ENCODE measurements at places on chromosomes 3 and 15. TPM values are rescaled to one million over a fixed set of nuclear protein-coding genes. Genes with fewer than 3 reads are reported as not detected.

GRCh38 chr3:52730681-52731080 is 24.8 kb downstream of the SPCS1 start:
- DNase-seq = no peak

The GOLGA8K gene
- 0.47 TPM for total RNA-seq

DNA sequence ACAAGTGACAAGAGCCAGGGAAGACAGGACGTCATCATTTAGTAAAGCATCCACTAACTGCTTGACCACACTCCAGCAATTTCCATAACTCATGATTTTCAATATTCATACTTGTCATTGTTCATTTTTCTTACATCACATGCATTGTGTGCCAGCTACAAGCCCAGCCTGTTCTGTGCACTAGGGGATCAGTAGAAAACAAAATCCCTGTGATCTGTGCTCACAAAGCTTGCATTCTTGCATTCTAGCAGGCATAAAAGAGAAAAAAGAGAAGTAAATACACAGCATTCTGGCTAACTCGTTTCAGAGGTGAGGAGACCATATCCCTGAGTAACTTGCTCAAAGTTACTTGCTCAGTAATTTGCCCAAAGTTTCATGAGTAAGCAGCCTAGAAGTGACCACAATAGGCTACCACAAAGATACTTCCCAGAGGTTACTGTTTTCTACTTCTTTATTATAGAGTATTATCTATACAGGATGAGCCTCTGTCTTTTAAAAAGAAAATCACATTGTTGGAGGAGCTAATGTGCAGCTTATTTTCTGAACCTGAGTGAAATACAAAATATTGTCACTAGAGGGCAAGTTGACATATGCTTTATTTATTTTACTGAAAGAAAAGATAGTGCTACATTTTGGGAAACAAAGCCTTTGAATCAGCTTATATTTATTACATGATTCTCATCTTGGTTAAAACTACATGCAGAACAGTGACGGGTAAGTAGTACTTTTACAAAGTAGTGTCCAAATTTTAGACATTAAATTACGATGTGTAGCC is 701.4 kb upstream of the LMCD1 start:
- no peak for DNase-seq

The TBL1XR1 gene
- 158 TPM for total RNA-seq

GRCh38 chr3:197021729-197022404 is 7.8 kb downstream of the MELTF start:
- DNase-seq = no peak

GRCh38 chr3:82676356-82677026 is 915.0 kb upstream of the GBE1 start:
- peak; percentile 62 for DNase-seq

DNA sequence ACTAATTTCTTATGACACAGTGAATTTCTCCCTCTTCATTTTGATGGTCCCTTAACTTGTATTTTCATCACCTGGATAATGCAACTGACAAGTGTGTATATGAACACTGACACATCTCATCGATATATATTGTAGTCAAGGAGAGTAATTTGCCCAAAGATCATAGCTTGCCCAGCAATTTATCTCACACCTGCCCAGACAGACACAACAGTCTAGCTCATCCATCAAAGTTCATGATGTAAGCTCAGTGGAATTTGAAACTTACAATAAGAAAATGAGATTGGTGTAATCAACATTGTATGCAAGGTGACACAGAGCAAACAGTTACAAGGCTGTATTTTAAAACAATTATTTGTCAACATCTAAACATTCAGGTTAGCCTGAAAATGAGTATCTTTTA is 805.8 kb downstream of the NAALADL2 start:
- no peak for DNase-seq

- DNase-seq = no peak
Measured at GRCh38 chr3:108022256-108023150, 68.3 kb downstream of the CD47 start.

- no peak for DNase-seq
Measured at GRCh38 chr3:196263819-196264218, 23.7 kb downstream of the PCYT1A start.

GRCh38 chr3:13888576-13888975 is 8.7 kb upstream of the WNT7A start:
- DNase-seq = no peak

DNA sequence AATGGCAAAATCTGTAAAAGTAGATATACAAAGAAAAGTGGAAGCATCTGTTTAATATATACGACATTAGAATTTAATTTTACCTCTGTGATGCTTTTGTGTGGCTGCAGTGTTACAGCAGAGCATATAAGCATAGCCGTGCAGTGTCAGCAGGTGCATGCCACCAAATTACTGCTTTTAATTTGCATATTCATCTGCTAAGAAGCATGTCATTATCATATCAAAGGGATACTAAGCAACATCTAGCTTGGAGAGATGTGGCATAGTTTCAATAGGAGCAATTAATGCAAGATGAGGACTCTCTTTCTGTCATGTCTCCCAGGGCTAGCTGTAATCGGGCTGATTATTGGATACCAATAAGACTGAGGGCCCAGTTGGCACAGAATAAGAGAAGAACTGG is 214.4 kb upstream of the SOX2 start:
- DNase-seq = no peak

GRCh38 chr15:90650956-90651689 is 66.0 kb upstream of the BLM start:
- no peak for DNase-seq

GRCh38 chr3:42032693-42033349 is 58.3 kb upstream of the TRAK1 start:
- DNase-seq = peak; percentile 75

The IGF2BP2 gene
- total RNA-seq = 157 TPM

GRCh38 chr3:128151758-128152274 is 1.5 kb upstream of the EEFSEC start:
- DNase-seq = no peak

The CACNA2D2 gene
- 0.56 TPM for total RNA-seq

The TRH gene
- total RNA-seq = not detected

Measured in HT1080 (cell line).